ENCODE measurements at places on chromosomes 2 and 18. TPM values are rescaled to one million over a fixed set of nuclear protein-coding genes. Genes with fewer than 3 reads are reported as not detected.

Gene AMER3
- total RNA-seq, result under 0.01 TPM

Gene CRYGD
- not detected for total RNA-seq

Gene GDF7
- total RNA-seq, result 0.13 TPM

Gene MAP3K20
- total RNA-seq, result 50.2 TPM

Gene SIX3
- total RNA-seq, result not detected

Gene DCDC2C
- not detected for total RNA-seq

Gene ID2
- 11.6 TPM for total RNA-seq

Gene KRTCAP3
- 29.1 TPM for total RNA-seq

Gene LMAN1
- total RNA-seq, result 157 TPM

Gene FZD7
- total RNA-seq, result 1.8 TPM

Gene MC5R
- total RNA-seq, result not detected

Gene MLPH
- total RNA-seq, result 14.7 TPM
